Central memory CD4-positive, alpha-beta T cell (primary cell): ENCODE measurements at places on chromosomes 7 and 10.
A peak's percentile ranks its signal among the peaks of the same experiment; 100 is the strongest.

DNA sequence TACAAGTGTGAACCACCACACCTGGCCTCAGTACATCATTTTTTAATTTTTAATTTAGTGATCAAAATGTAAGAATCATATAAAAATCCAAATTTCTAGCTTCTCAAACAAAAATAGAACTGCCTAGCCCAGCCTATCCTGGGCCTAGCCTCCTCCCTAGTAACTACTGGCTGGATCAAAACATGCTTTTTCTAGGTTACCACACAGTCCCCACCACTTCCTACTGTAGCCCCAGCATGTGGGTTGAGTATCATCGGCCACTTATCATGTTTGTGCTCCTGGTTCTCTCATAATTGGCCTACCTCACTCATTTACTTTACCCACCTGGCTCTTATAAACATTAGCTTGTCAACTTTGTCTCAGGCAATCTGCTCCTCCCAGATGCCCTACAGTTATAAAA lies 52.9 kb downstream of the DNAJC12 start:
- DNase-seq, result peak; percentile 40

GRCh38 chr7:75650681-75651080 lies 88.1 kb downstream of the HIP1 start:
- no peak for DNase-seq

- no peak for DNase-seq
Observed at GRCh38 chr10:70190581-70190980, 20.3 kb upstream of the SAR1A start.

- DNase-seq, result no peak
Observed at GRCh38 chr7:132480534-132480933, 95.7 kb downstream of the PLXNA4 start.

GRCh38 chr7:107843184-107843583 lies 40.2 kb upstream of the SLC26A3 start:
- no peak for DNase-seq

- no peak for DNase-seq
Observed at GRCh38 chr7:46285878-46286277, 364.8 kb upstream of the IGFBP3 start.

GRCh38 chr7:23343102-23343501 lies 44.0 kb downstream of the MALSU1 start:
- DNase-seq, result no peak

- no peak for DNase-seq
Observed at GRCh38 chr7:13949445-13949844, 40.0 kb downstream of the ETV1 start.

DNA sequence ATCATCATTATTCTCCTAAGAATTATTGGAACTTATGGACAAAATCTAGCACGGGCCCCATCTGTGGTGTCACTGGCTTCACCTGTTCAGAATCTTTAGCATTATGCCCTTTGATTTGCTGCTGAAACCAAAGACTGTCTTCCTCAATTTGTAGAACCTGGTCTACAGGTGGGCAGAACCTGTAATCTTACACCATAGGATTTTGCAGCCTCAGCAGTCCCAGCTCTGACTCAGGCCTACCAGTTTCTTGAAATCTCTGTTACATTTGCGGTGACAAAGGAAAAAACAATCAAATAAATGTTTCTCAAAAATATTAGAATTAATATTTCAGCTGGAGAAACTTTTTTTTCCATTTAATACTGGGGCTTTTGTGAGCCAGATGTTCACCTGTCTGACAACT lies 86.1 kb downstream of the EPDR1 start:
- no peak for DNase-seq

GRCh38 chr7:144407266-144407931 lies 3.9 kb upstream of the NOBOX start:
- no peak for DNase-seq

DNA sequence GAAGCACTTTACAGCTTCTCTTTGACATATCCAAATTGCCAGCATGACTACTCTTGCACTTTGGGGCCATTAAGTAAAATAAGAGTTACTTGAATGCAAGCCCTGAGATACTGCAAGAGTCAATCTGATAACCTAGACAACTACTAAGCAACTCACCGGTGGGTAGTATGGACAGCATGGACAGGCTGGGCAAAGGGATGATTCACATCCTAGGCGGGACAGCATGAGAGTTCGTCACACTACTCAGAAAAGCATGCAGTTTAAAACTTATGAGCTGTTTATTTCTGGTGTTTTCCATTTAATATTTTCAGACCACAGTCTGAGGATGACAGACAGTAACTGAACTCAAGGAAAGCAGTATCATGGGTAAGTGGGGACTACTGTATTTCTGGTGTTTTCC lies 84.0 kb downstream of the ORC5 start:
- no peak for DNase-seq

DNA sequence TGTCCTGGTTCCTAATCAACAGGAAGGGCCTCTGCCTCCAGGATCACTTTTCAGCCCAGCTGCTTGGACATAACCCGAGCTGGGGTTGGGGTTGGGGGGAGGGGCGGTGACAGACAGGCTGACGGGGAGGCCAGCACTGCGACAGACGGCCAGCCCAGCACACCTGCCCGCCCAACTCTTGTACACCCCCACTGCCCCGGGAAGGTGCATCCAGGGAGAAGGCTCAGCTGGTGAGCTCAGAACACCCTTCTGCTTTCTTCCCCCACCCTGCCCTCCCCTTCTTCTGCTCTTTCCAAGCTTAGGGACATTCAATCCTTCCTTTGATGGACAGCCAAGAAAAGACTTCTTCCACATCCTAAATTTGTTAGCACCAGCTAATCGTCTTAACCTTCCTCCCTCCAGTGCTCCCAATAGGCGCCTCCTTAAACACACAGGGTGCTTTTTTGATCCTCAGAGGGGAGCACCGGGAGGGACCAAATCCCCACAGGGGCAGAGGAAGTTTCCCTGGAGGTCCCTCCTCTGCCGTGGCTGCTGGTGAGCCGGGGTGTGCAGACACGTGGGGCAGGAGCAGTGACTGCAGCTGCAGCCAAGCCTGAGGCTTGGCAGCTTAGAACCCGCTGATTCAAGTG lies 44.7 kb downstream of the COL13A1 start:
- DNase-seq, result no peak

DNA sequence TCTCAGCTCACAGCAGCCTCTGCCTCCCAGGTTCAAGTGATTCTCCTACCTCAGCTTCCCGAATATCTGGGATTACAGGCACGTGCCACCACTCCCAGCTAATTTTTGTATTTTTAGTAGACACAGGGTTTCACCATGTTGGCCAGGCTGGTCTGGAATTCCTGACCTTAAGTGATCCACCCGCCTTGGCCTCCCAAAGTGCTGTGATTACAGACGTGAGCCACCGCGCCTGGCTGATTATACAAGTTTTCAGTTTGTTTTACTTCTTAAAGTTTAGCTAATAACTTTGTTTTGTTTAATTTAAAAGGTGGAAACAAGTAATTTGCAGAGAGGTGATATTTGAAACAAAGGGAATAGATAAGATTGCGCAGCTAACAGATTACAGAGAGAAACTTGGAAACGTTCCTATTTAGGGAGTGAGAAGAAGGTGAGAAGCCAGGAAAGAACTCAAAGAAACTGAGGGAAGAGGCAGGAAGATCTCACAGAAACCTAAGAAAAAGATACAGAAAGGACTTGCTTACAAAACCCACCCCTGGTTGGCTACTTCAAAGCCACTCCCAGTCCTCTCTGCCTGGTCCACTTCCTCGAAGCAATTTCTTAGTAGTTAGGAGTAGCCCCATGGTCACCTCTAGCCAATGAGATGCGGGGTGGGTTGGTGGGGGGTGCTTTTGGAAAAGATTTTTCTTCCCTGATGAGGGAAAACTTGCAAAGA lies 15.0 kb upstream of the PDLIM1 start:
- no peak for DNase-seq

DNA sequence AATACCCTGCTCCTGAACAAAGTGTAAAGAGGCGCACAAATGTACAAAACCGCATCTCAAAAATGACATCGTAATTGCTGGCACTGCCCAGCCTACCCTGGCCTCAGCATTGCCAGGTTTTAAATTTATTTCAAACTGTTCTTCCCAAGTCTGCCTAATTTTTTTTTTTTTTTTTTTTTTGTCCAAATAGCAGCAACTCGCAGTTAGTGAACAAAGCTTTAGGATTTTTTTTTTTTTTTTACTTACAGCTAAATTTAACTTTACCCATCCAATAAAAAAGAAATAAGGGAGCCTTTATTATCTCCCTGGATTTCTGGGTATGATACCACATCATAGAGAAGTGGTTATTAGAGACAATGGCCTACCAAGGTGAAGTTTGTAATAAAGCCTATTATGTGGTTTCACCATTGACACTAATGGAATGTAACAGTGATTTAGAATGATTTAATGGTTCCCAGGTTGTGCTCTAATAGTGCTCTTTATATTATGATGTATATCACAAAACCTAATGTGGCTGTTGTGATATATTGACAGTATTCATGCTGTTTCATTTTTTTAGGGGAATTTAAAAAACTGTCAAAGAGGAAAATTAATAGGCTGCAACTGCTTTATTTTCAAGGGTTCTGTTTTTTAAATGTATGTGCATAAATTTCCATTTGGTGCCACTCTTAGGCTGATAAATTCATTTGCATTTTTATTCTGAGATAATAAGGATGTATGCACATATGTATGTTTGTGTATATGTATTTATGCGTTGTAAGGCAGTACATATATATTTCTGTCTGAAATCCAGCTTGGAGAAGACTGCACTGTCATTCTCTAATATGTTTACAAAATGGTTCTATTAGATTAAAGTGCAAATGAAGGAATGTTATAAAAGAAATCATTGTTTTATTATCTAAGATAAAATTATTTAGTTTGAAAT lies 309.0 kb downstream of the TFEC start:
- no peak for DNase-seq

DNA sequence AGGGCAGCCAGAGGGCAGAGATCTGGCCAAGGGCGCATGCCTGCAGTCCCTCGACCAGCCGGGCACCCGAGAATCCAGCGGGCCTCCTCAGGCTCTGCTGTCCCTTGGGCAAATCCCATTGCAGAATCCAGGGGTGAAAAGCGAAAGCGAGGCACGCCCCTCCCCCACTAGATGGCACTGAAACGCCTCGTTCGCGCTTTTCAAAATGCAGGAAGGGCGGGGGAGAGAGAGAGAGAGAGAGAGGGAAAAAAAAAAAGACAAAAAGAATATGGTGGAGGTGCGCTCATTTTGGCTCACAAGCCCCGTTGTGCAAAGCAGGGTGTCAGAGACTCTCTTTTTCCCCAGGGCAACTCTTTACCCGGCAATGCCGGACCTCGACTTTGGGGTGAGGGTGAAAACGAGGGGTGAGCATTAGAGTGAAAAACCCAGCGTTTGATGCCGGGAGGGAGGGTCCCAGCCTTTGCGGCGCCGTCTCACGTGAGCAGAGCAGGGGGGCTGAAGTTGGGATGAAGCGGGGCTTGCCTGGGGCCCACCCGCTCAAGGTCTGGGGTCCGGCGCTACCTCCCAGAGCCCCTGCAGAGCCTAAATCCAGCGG lies 2.5 kb upstream of the TMEM178B start:
- peak; percentile 39 for DNase-seq

DNA sequence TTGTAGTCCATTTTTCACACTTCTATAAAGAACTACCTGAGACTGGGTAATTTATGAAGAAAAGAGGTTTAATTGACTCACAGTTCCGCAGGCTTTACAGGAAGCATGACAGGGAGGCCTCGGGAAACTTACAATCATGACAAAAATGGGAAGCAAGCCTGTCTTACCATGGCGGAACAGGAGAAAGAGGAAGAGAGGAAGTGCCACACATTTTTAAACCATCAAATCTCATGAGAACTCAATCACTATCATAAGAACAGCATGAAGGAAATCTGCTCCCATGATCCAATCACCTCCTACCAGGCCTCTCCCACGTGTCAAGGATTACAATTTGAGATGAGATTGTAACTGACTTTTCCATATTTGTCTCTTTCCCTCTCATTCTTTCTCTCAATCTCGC lies 9.3 kb upstream of the PNPLA8 start:
- no peak for DNase-seq

GRCh38 chr7:31493714-31494181 lies 20.1 kb upstream of the ITPRID1 start:
- DNase-seq, result no peak

- DNase-seq, result no peak
Observed at GRCh38 chr10:97514344-97514743, 15.6 kb downstream of the UBTD1 start.

GRCh38 chr7:44695756-44696155 lies 52.9 kb upstream of the ZMIZ2 start:
- DNase-seq, result no peak

DNA sequence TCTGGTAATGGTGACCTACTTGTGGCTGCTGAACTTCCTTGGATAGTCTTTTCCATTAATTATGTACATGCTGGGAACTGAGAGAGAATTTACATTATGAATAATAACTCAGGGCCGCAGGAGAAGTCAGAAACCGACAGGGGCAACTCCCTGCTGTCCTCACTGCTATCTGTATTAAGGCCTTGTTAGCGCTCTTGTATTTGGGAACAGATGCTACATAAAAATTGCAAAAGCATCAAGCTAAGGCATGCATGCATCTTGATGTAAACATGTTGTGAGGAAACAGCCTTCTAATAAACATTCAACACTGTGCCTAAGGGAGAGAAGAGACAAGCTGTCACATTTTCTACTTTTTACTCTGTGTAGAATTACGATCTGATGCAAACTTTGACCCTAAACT lies 158.4 kb downstream of the PARD3 start:
- no peak for DNase-seq

- DNase-seq, result no peak
Observed at GRCh38 chr7:77444123-77444522, 28.0 kb upstream of the GSAP start.

GRCh38 chr10:27540672-27541071 lies 36.6 kb downstream of the RAB18 start:
- DNase-seq, result no peak

DNA sequence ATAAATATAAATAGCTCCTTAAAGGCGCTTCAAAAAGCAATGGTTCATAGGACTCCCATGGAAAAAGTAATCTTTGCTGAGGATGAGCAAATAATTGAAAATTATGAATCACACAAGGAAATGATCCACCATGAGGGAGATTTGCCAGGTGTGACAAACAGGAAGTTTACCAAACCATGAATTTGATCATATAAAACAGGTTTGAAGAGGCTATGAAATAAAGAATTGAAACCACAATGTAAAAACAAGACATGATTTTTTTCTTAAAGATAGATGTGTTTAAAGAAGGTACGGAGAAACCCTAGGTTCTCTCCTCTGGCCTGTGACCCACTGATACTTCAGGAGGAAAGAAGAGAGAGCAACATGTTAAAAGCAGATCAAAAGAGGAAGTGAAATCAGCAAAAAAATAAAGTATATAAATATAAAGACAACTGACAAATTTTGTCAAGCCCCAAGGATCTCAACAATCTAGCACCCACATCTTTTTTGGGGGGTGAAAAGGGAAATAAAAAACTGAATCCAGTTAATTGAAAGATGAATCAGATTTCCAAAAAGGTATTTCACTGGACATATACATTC lies 111.3 kb upstream of the ASAH2 start:
- DNase-seq, result no peak

DNA sequence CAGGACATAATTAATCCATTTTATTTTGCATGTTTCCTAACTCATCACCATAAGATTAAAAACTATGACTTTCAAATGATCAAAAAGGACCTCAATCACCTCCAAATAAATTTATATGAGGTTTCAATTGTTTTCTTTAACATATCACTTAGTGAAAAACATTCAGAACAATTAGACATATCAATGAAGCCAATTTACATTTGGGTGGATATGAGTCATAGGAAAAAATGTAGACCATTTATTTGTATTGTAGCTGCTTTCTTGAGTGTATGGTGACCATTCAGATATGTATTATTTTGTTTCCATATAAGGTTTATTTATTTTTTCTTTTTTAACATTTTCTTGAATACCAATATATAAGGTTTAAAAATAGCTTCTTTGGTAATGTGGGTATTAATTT lies 13.3 kb upstream of the EXOC6 start:
- no peak for DNase-seq

- no peak for DNase-seq
Observed at GRCh38 chr7:117319181-117319580, 3.7 kb downstream of the WNT2 start.
